Naive B cell (primary cell): ENCODE measurements at places on chromosomes 2 and 18.

DNA sequence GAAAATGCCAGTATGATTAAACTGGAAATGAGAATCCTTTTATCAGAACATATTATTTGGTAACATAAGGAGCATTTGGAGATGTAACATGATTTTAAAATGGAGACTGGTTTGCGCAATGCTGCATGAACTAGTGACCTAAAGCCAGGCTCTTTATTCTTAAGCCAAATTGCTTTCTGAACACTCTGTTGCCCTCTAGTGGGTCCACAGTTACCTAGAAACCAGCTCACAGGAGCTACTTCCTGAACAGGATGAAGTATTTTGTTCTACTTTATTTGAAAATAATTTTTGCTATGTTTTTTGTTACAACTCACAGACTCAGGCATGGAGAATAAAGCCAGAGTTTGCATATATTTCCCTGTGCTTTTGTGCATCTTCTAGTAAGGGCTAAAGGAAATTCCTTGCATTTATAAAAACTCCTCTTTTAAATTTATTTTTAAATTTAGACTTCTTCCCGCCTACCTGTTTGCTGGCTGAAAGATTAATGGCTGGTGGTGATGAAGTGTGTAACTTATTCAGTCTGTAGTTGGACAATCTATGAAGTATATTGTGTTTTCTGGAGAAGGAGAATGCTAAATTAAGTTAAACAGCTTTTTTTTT is 146.7 kb downstream of the PARD3B start:
- no peak for DNase-seq

- no peak for DNase-seq
Measured at GRCh38 chr2:104859291-104859765, 5.4 kb downstream of the POU3F3 start.

DNA sequence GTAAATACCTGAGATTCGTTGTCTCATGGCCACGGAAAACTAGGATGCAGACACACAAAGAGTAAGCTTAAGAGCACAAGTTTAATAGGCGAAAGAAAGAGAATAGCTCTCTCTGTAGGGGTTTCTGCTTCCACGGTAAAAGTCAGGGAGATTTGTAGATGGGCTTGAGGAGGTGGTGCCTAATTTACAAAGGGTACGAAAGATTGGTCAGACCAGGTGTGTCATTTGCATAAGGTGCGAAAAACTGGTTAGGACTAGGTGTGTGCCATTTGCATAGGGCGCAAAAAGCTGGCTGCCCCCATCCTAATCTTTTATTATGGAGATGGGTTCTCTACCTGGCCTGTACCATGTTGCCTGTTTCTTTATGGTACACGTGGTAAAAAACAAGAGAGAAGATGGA is 170.5 kb upstream of the DOK6 start:
- no peak for DNase-seq

DNA sequence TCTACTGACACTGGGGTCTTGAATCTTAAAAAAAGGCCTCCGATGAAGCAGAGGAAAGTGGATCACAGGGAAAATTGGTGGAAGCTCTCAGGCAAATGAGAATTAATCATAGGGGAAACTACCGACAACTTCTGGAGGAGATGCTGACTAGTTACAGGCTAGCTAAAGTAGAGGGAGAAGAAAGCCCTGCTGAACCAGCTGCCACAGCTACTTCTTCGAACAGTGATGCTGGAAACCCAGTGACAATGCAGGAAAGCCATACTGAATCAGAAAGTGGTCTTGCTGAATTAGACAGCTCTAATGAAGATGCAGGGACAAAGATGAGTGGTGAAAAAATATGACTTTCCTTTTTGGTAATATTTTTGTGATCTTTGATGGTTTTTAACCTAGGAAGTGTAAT is 44.9 kb upstream of the SLC3A1 start:
- DNase-seq, result no peak

DNA sequence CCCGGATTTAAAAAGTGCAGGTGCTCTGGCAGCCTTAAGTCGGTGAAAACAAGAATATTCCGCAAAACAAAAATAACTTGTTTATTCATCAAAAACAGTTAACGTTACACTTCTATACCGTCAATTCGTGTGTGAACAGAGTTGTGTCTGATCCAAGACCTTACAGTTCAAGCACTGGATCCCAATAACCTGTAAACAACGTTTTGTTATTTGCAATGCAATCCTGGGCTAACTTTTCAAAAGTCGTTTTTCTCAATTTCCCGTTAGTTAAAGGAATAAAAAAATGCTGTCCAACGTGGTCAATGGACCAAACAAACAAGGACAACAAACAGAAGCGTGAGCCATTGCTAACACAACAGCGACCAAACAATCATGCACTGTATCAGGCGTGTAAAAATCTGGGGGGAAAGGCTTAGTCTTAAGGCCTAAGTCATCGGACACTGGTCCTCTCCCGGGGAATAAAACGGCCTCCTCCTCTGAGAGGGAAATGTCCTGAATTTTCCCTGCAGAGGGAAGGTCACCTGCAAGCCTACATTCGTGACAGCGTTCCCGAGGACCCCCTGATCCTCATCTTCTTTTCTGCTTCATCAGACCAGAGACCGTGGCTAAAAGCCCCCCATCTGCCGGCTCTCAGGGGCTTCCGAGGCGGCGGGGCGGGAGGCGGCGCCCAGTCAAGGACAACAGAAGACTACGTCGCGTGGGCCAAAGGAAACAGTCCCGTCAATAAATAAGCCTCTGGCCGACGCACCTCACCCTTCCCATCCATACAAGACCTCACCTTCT is 490 bp downstream of the NDUFS1 start:
- no peak for DNase-seq

DNA sequence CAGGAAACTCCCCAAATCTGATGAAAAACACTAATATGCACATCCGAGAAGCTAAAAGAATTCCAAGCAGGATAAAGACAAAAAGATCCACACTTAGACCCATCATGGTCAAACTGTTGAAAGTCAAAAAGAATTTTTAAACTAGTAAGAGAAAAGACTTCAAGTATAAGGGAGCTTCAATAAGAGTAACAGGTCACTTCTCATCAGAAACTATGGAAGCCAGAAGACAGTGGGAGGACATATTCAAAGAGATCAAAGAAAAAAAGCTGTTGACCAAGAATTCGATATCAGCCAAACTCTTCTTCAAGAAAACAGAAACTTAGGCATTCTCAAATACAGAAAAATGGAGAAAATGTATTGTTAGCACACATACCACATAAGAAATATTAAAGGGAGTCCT is 50.4 kb downstream of the ZC3H8 start:
- no peak for DNase-seq

DNA sequence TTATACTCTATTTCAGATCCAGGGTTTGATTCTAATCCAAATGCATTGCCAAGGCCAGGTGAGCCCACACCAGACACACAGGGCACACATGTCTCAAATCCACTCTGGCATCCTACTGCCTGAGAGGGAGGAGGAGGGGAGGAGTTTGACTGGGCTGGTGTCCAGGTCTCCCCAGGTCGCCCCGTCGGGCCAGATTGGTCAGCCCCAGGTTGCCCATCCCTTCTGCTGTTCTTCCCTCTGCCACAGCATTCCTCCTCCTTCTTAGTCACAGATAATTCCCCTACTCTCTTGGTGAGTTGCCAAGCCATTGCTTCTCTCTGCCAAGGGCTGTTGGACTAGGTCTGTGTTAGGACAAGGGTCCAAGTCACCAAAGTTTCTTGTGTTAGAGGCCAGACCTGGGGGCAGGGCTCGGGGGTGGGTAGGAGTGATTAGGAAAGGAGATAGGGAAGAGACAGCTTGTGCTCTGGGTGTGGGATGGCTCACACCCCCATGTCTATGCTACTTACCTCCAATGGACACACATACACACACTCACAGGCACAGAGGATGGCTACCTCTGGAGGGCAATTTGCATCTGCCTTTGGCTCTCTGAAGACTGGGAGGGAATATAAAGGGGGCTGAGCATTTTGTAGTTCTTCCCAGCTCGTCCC is 2.5 kb upstream of the EGR4 start:
- no peak for DNase-seq

DNA sequence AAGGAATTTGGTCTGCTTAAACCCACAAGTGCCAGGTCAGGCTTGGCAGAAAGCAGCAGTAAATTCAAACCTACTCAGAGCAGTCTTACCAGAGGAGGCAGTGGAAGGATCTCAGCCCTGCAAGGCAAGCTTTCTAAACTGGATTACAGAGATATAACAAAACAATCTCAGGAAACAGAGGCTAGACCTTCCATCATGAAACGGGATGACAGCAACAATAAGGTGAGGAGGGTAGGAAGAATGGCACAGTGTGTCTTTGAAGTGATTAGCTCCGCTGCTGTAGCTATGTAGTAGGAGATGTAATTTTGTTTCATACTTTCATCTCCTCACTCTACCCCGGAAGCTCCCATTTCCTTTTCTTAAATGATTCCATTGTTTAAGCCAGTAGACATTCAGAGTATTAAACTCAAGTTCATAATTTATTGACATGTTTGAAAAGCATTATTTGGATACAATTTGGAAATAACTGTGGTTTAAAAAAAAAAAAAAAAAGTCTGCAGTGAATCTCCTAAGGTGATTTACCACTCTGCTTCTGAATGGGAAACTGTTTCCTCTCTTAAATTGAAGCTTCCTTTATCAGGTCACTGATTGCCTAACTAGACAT is 29.4 kb upstream of the DYSF start:
- DNase-seq, result no peak

GRCh38 chr18:420661-421246 is 79.7 kb downstream of the COLEC12 start:
- no peak for DNase-seq

DNA sequence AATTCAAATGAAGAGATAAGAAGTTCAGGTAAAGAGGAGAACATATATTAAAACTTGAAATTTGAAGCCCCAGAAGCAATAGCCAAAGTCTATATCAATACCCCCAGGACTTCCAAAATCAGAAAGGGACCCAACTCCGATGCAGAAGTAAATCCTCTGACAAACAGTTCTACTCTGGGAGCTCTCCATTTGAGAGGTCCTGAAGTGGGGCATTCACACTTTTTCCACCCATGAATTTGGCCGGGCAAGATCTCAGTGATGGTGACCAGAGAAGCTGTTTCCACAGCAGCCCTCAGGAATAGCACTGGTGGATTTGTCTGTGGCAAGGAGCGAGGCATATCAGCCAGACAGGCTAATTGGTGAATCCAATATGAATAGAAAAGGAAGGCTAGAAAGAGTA is 313.6 kb upstream of the MC4R start:
- DNase-seq, result no peak

- no peak for DNase-seq
Measured at GRCh38 chr2:229870903-229871656, 50.7 kb downstream of the TRIP12 start.

GRCh38 chr2:85995648-85996529 is 107.1 kb upstream of the ST3GAL5 start:
- DNase-seq, result no peak

GRCh38 chr18:50880119-50880465 is 1.2 kb downstream of the ME2 start:
- DNase-seq, result no peak

DNA sequence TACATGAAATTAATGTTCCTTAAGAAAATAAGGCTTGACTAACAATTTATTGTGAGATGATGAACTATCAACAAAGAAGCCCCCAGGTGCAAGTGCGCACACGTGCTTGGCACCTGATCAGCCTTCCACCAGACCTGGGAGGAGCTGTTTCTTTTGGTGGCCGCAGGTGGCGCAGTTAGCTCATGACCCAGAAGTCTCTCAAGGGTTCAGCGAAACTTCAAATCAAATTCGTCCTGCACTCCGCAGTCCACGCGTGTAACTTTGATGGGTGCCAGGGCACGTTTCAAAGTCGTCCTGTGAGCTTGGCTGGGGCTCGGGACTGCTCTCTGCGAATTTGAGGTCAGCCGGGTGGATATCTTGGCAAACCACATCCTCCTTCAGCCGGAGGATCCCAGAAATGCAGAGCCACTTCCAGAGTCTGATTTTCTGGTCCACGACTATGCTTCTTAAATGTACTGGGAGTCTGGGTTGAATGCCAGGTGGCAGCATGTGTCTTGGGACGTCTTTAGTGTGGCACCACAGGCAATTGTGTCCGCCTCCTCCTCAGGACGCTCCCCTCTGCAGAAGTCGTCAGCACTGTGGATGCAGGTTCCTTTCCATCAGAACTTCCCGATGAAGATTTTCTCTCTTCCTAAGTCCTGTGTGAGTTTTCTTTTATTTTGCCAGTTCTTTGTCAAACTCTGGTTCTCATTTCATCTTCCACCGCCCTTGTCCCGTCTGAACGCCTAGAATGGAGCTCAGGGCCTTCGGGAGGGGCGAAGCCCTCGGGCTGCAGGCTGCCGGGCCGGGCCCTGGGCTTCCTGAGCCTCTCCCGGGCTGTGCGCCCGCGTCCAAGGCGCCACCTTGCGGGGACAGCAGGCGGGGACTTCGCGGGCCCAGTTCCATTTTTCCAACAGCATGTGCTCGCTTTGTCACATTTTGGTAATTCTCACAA is 61.3 kb upstream of the RAPGEF4 start:
- no peak for DNase-seq

GRCh38 chr2:63073994-63074393 is 23.4 kb downstream of the OTX1 start:
- DNase-seq, result no peak

GRCh38 chr2:120480903-120481445 is 135.0 kb downstream of the INHBB start:
- no peak for DNase-seq

- DNase-seq, result no peak
Measured at GRCh38 chr18:48027401-48027963, 97.0 kb upstream of the SMAD2 start.

DNA sequence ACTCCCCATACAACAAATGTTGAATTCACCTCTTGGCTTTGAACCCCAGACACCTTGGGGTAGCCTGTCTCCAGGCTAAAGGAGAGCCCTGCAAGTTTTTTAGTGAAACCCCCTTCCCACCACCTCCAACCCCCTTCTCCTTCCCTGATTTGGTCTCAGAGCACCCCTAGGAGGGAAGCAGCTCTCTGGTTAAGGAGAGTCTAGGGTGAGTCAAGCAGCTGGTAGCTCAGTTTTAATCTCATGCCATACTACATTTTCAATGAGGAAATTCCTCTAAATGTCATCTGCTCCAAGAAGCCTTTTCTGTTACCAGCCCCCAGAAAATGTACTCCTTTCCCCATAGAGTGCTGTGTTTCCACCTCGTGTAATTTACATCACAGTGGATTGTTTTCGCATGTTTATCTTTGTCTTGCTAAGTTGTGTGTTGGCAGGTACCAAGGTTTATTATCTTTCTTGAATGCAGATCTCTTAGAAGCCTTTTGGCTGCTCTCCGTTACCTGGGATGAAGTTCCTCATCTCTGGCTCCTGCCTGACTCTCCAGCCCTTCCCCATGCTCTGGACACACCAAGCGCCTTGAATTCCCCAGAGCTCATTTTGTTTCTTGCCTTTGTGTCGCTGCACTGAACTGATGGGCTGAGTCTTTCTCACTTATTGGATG is 82.2 kb downstream of the ASAP2 start:
- no peak for DNase-seq

DNA sequence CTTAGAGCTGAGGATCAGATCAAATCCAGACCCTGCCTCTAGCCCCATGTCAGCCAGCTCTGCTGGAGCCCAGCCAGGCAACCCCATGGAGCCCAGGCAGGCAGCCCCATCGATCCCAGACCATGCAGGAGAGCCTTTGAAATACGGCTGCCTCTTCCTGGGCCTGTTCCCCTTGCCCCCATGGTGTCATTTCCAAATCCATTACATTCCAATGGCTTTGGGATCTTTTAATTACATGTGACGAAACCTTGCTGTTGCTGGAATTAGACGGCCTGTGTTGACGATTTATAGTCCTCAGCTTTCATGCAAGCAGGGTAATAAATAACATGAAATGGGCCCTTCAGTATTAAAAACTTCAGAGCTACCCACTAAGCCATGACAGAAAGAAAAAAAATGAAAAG is 75.8 kb upstream of the SLC14A2 start:
- no peak for DNase-seq

GRCh38 chr2:227480528-227480927 is 8.6 kb downstream of the AGFG1 start:
- no peak for DNase-seq

GRCh38 chr2:135817951-135818350 is 19.0 kb downstream of the LCT start:
- no peak for DNase-seq
